ENCODE measurements at places on chromosomes 11 and 22. TPM values are rescaled to one million over a fixed set of nuclear protein-coding genes. Genes with fewer than 3 reads are reported as not detected.

DNA sequence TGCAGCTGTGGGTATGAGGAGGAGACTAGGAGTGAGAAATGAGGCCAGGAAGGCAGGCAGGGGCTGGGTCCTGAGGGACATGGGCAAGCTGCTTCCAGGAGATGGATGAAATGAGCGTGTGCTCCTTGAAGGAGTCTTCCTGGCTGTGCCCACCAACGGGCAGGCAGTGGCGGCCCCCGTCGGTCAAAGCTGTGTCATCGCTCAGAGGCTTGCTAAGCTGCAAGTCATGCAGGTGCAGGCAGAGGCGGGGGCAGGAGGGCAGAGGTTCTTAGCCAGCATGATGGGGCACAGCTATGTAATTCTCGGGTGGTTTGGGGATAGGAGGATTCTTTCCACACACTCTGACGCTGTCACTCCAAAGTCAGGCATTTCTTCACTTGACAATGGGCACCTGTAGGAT, 12.5 kb upstream of the PEX26 start:
- DNase-seq = no peak

DNA sequence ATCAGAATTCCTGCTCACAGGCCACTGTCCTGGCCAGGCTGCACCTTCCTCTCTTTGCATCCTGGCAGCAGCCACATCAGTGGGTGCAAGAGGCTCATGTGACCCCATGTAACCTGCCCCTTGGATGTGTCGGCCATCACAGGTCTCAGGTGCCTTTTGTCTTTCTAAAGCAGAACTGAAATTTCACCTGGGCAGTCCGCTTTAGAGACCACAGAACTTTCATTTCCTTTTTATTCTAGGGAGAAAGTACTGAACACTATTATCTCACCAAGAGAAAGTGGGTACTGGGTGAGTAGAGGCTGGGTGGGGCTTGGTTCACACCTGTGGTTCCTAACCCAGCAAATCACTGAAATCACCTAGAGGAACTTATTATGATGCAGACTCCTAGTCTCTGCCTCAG, 51.7 kb upstream of the NUP160 start:
- DNase-seq = no peak

DNA sequence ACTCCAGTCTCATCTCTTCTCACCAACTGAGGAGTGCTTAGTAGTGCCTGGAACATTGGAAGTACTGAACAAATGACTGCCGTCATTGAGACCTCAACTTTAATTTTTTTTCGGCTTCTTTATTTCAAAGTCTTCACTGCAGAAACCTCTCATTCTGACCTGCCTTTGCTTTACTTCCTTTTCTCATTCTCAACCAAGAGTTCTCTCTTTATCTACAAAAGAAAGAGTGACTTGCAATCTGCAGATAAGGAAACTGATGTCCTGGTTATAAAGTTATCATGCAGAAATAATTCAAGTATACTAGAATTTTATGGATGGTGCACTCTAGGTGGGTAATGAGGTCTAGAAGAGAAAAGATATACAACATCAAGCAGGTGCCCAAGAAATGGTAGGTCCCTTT, 1.2 kb upstream of the EED start:
- DNase-seq = no peak

GRCh38 chr11:111969344-111969743, 32.2 kb downstream of the DIXDC1 start:
- no peak for DNase-seq

DNA sequence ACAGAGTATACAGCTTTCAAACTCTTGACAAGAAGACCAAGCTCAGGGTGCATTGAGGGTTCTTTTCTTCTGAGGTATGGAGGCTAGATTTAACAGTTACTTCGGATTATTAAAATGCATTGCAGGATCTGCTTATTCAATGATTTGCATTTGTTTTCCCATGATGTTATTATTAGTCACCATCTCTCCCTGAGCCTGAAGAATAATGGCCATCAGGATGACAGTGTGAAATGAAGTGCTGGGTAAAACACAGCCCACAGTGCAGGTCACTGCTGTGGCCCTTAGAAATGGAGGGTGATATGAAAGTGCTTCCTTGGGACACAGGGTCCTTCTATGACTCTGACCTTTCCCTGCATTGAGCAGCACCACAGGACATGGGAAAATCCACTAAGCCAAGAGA, 40.0 kb downstream of the TECTA start:
- DNase-seq = no peak

GRCh38 chr22:27461470-27461869, 340.1 kb downstream of the MN1 start:
- no peak for DNase-seq

DNA sequence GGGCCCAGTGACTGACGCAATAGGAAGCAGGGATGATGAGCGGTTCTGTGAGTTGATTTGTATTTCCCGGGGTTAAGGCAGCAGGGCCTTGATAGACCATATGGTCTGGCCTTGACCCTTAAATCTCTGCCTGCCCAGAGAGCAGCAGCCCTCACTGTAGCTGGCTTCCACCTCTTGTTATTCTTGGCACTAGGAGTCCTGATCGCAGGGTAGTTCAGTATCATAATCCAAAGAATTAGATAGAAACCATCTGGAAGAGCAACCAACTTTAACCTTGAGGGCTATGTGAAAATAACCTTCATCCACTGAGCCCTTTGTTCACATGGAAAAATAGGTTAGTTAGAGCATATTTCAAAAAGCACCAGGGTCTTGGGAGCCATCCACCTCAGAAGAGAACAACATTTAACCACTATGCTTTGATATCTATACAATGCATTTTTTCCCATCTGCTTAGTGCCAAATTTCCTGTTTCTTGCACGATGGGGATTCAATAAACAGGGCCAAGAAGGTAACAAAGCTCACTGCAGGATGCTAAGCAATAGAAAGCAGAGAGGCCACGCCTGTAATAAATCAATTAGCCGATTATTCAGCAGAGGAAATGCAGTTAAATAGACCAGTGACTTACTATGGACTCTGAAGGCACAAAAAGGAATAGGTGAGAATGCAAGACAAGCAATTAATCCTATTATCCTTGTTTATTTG, 761.3 kb downstream of the OPCML start:
- DNase-seq = no peak

DNA sequence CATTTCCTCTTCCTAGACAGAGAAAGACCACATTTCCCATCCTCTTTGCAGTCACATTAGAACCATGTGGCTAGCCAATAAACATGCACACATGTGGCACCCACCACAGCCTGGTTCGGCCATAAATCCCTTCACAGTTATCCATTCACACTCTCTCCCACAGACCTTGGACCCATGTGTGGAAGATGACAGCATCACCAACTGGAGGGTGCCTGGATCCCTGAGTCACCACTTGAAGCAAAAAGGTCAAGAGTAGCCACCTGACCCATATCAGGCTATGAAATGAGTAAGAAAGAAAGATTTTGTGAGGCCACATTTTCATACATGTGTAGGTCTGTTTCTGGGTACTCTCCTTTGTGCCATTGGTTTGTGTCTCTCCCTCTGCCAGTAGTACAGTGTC, 9.0 kb upstream of the TMEM121B start:
- DNase-seq = no peak

DNA sequence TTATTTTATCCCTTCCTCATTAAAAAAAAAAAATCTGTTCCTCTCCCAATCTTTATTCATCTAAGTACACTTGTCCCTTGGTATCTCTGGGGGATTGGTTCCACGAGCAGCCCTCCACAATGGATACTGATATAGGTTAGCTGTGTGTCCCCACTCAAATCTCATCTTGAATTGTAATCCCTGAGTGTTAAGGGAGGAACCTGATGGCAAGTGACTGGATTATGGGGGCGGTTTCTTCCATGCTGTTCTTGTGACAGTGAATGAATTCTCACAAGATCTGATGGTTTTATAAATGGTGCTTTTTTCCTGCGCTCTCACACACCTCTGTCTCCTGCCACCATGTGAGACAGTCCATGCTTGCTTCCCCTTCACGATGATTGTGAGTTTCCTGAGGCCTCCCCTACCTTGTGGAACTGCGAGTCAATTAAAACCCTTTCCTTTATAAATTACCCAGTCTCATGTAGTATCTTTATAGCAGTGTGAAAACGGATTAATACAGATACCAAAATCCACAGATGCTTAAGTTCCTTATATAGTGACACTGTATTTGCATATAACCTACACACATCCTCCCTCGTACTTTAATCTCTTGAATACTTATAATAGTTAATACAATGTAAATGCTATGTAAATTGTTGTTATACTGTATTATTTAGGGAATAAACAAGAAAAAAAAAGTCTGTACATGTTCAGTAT, 62.0 kb downstream of the PACS1 start:
- no peak for DNase-seq

GRCh38 chr22:19632668-19633148, 81.6 kb upstream of the SEPTIN5 start:
- no peak for DNase-seq

DNA sequence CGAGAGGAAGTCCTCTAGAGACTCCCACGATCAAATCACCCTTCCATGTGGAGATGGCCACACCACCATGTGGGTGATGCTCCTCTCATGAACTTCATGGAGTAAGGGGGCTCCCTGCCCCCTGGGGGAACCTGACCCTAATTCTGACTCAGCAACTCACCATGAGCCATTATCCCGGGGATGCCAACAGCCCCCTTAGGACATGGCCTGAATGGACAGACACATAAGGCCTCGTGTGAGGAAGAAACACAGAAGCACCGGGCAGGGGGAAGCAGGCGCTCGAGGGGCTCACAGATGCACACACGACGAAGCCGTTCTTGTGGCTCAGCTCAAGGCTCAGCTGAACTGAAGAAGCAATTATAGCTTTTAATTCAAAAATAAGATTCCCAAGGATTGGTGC, 99.5 kb upstream of the BID start:
- DNase-seq = no peak

GRCh38 chr22:24516301-24516737, 21.2 kb downstream of the UPB1 start:
- DNase-seq = no peak

GRCh38 chr11:116059919-116060318, 555.7 kb upstream of the CADM1 start:
- no peak for DNase-seq

DNA sequence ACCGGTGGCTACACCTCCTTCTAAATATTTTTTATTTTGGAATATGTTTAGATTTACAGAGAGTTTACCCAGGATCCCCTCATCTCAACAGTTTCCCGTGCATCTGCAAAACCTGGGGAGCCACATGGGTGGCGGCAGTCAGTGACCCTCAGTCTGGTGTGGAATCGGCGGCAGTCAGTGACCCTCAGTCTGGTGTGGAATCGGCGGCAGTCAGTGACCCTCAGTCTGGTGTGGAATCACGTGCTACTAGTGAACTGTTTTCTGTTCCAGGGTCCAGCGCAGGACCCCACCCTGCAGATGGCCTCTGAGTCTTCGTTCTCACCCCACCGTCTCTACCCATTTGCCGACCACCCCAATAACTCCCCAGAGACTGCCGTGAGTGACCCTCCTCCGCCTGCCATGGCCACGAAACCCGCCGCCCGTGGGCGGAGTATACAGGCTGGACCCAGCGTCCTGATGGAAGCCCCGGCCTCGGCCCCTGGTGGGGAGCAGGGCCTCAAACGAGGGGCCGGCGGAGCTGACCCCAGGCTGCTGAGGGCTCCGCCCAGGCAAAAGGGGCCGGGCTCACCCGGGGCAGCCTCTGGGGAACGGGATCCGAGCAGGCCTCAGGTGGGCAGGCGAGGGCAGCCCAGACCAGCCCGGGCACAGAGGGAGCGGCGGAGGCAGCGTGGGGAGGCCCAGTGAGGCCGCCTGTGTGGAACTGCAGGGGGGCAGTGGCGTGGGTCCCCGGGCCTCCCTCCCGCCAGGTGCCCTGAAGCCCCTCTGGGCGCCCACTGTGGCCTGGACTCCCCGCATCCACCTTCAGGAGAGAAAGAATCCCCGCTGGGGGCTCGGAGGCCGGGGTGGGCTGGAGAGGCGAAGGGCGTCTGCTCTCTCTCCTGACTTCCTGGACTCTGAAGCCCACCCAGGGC, 2.5 kb downstream of the IL17REL start:
- DNase-seq = peak; percentile 5

DNA sequence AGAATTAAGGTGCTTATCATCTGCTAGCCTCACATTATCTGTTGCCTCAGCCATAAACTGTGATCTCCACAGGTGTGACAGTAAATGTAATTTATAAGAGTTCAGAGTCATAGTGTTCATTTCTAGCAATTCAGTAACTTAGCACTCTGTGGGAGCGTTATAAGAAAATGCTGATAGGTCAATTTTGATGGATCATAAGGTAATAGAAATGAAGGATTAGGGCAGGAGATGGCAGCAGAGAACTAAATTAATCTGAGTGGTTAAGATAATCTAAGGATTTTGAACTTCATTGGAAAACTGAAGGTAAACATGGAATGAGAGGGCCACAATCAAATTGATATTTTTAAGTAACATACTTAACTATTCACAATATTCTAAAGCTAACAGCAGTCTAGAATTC, 26.5 kb upstream of the SLC22A9 start:
- DNase-seq = no peak

NECTIN1 gene
- total RNA-seq = 1.7 TPM

OR2D2 gene
- 0.32 TPM for total RNA-seq

SHANK3 gene
- 0.16 TPM for total RNA-seq

STK33 gene
- 0.55 TPM for total RNA-seq
